Thyroid gland (tissue), 4 donors: ENCODE measurements at places on chromosomes 6 and 20. TPM values are rescaled to one million over a fixed set of nuclear protein-coding genes. Genes with fewer than 3 reads are reported as not detected.

Gene ARMC2
- 5.2 TPM for total RNA-seq

Gene NT5DC1
- 17.5 TPM for total RNA-seq

Gene CRISP3
- total RNA-seq: not detected

Gene HSPA1L
- 3.6 TPM for total RNA-seq

Gene CRISP2
- total RNA-seq: 2.7 TPM

Gene PRPH2
- total RNA-seq: 2.5 TPM

Gene PHACTR1
- total RNA-seq: 2.9 TPM

Gene COL19A1
- not detected for total RNA-seq

Gene NKX2-2
- total RNA-seq: not detected

Gene HNF4A
- total RNA-seq: not detected
